ENCODE measurements at places on chromosomes 1 and 21.

GRCh38 chr1:106705971-106706370 is 350.5 kb upstream of the PRMT6 start:
- no peak for DNase-seq

GRCh38 chr1:240790856-240791255 is 178.9 kb upstream of the GREM2 start:
- no peak for DNase-seq

DNA sequence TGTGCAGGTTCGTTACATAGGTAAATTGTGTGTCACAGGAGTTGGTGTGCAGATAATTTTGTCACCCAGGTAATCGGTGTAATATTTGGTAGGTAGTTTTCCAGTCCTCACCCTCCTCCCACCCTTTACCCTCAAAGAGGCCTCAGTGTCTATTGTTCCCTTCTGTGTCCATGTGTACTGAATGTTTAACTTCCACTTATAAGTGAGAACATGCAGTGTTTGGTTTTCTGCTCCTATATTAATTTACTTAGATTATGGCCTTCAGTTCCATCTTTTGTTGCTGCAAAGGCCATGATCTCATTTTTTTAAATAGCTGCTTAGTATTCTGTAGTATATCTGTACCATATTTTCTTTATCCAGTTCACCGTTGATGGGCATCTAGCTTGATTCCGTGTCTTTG is 87.3 kb downstream of the RPS6KC1 start:
- no peak for DNase-seq

- no peak for DNase-seq
Measured at GRCh38 chr1:111234258-111234657, 6.7 kb downstream of the CHI3L2 start.

GRCh38 chr1:36851595-36851994 is 182.7 kb downstream of the GRIK3 start:
- no peak for DNase-seq

GRCh38 chr1:109667452-109668122 is at the start of gene GSTM2:
Gene GSTM2, plus strand, starts transcription at chr1:109668057. Its CDS starts 59 bp downstream, at chr1:109668116.
- peak; percentile 47 for DNase-seq

DNA sequence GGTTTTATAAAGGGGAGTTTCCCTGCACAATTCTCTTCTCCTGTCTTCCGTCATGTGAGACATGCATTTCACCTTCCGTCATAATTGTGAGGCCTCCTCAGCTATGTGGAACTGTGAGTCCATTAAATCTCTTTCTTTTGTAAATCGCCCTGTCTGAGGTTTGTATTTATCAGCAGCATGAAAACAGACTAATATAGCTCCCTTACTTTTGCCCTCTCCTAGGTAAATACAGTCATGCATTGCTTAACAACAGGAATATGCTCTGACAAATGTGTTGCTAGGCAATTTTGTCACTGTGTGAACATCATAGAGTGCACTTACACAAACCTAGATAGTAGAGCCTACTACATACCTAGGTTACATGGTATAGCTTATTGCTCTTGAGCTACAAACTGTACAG is 616.8 kb downstream of the RWDD3 start:
- no peak for DNase-seq

- no peak for DNase-seq
Measured at GRCh38 chr1:108831225-108831624, 25.7 kb downstream of the AKNAD1 start.

DNA sequence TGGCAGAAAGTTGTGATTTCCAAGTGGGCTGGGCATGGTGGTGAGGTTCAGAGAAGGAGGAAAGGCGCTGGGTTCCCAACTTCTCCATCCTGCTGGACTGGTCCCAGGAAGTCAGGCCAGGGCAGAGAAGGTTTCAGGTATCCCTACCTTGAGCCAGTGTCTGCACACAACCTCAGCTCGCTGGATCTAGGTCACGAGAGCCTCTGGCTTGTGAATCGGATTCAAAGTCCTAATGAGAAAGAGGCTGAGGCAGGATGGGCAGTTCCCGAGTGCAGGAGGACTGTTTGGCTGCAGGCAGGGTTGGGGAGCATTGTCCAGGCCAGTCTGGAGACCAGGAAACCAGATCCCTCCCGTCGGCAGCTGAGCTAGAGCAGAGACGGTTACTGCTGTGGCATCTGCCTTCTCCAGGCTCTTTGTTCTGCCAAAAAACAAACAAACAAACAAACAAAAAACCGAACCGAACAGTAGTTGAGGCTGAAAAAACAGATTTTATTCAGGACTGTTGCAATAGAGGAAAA is 19.5 kb upstream of the IGSF21 start:
- no peak for DNase-seq

DNA sequence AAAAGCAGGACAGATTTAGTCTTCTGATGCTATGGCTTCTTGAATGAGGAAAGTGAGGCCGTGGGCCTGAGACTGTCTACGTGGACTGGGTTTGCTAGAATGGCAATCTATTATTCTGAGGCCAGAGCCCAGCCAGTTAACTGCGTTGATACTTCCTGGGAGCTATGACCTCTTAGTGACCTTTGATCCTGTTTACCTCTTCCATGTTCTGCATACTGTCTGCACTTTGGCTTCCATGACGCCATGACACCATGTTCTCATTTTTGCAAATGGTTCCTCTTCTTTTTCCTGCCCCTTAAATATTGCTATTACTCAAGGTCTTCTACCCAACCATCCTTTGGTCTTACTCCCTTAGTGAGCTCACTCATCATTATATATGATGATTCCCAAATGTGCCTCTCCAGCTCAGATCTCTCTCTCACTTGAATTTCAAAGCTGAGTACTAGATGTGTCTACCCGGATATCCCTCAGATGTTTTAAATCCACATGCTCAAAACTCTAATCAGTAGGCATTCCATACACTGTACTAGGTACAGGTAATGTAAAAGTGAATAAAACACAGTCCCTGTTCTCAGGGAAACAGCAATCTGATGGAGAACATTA is 66.1 kb upstream of the ATP1A1 start:
- DNase-seq = no peak

- DNase-seq = no peak
Measured at GRCh38 chr1:201884425-201884824, 4.3 kb upstream of the SHISA4 start.

- DNase-seq = no peak
Measured at GRCh38 chr1:222820171-222820712, 5.4 kb downstream of the DISP1 start.

GRCh38 chr1:164141797-164142196 is 417.2 kb upstream of the PBX1 start:
- no peak for DNase-seq

GRCh38 chr1:158045639-158046038 is 52.2 kb downstream of the KIRREL1 start:
- no peak for DNase-seq

DNA sequence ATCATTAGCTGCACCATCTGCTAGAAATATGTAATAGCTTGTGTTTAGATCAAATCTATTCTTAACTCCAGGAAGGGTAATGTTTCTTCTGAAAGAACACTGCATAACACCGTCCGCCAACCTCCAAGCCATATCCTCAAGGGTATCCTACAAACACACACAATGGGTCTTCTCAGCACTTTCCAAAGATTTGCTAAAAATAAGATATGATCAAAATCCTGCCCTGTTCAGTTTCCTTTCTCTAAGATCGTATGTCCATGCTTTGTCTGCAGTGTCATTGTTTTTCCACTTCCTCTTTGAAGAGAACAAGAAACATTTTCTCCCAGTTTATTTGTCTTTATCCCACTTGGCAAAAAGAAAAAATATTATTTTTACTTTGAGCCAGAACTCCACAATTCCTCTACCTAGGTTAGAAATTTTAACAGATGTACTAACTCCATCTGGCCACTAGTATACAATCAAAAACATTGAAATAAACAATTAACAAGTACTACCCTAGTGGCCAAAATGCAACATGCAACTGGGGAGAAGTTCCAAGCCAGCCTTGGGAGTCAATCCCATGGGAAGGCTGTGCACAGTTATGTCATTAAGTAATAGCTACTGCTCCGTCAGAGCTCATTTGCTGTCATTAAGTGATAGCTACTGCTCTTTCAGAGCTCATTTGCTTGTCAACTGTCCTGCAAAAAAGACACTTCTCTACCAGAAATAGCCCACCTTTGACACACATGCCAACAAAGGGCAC is 37.8 kb downstream of the FRRS1 start:
- no peak for DNase-seq

DNA sequence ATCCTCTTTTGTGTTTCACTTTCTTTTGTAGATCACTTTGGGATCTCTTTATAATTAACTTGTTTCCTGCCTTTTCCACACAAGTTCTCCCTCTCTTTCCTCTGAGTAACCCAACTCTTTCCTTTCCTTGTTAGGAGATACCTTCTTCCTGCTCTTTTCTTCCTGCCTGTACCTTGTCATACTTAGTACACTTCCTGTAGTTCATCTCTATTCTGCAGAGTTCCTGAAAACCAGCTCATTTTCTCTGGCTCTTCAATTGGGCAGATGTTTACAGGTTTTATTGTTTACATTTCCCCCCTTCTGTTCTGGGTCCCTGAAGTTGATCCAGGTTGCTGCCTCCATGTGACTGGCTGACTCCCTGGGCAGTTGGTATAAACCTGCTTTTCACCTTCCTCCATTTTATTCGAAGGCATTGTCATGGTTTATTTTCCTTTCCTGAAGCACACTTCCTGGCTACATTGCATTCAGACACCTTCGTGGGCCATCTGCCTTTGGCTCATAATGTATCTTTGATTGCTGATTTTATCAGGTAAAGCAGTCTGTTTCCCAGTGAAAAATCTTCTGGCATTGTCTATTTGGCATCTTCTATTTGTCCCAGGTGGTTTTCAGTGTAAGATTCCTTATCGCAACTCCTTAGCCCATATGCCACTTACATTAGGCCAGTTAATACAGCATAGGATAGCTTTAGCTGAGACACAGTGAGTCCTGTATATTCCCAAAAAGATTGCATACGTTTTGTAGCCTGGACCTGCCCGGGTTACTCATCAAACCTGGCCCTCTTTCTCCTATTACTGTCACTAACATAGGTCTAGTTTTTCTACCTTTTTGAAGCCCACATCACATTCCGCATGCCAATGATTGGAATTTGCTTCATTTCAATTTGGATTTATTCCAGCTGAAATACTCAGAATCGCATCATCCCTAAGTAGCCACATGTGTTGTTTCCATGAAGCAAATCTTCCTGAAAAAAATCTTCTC is 15.4 kb downstream of the CTH start:
- DNase-seq = no peak

GRCh38 chr1:51957618-51958017 is 32.9 kb downstream of the RAB3B start:
- DNase-seq = no peak

DNA sequence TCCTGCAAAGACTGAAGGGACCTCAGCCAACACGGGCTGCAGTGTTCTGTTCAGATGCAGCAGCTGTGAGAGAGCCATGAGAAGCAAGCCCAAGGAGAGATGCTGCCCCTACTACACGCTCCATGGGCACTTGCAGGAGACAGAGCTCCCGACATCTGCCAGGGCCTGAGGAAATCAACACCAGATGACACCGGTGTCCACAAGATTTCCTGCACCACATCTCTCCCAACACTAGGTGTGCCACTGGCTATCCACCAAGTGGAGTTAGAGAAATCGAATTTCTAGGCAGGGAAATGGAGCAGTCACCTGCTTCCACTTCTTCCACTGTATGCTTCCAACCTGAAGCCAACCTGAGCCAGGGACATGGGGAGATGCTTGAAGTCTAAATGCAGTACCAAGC is 445.3 kb downstream of the RWDD3 start:
- DNase-seq = no peak

DNA sequence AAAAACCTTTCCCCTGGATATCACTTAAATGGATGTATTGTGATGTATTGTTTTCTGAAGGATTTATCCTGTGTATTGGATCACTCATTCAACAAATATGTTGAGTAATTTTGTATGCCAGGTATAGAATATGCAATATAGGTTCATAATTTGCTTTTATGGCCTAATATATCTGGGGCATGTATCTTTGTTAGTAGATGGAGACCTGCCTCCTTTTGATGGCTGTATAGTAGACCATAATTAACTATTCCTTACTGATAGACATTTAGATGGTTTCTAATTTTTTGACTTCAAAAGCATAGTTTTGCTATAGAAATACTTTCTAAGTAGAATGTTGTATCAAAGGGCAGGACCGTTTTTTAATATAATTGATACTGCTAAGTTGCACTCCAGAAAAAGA is 8.6 kb downstream of the RBBP4 start:
- DNase-seq = no peak

DNA sequence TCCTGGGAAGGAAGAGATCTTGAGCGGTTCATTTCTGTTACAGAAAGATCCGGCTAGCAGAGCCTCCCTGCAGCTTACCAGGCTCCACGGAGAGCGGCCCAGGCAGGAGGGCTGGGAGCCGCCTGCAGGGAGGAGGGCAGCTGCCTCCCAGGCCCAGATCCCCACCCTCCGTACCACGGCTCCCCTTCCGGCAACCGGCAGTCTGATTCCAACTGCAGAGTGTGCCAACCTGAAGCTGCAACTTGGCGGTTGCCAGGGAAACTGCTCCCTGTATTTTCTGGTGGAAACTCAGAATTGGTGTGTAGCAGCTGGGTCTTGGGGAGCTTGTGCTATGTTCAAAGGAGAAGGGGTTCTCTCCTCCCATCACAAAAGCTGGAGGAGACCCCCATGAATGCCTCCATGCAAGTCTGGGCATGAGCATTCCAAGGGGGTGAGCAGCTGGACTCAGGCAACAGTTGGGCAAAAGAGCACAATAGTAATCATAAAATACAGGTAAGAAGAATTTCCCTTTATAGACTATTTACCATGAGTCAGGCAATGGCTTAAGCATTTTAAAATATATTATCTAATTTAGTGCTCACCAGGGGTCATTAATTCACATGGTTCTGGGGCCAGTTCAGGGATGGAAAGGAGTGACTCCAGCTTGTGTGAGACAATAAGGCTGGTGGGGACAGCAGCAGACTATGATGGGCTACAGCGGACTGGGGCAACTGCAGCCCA is 46.1 kb upstream of the KAZN start:
- no peak for DNase-seq

DNA sequence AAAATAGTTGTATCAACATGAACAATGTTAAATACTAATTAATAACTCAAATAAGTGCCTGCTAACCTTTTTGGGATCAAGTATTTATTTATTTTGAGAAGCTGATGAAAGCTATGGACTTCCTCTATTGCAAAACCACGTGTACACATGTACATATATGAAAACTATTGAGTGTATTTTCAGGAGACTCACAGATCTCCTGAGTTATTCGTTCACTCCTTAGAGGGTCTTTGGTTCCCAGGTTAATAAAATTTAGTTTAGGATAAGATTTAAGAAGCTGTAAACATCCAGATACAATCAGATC is 130.5 kb downstream of the DISC1 start:
- no peak for DNase-seq

Data from stimulated activated CD8-positive, alpha-beta memory T cell treated with anti-CD3 and anti-CD28 coated beads, Interleukin-15, amount 100 ng/mL, for 4 hours (primary cell).